ENCODE measurements at places on chromosomes 5 and 9. TPM values are rescaled to one million over a fixed set of nuclear protein-coding genes. Genes with fewer than 3 reads are reported as not detected.

Gene VCAN
- total RNA-seq = 16.9 TPM

DNA sequence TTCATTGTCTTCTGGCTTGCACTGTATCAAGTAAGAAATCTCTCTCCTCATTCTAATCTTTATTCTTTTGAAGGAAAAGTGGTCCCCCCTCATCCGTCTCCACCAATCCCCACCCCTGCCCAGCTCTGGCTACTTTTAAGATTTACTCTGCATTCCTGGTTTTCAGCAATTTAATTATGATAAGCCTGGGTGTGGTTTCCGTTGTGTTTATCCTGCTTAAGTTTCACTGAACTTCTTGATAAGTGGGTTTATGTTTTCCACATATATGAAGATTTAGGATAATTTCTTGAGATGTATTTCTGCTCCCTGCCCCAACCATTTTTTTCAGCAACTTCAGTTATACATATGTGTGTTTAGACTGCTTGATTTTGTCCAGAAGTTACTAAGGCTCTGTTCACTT is 46.5 kb downstream of the PTBP3 start:
- DNase-seq = no peak

DNA sequence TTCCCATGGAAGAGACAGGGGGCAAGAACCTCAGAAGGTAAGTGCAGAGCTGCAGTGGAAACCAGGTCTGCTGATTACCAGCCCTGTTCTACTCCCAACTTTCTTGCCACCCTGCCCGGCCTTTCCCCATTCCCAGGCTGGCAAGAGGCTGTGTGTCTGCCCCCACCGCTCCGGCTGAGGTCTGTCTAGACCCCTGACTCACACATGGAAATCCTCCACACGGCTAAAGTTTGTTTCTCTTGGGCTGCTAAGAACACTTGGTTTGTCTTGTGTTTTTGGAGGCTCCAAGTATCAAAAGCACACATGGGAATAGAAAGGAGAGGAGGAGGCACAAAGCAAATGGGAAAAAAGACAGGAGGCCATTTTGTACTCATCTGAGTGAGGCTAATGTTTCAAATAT is 168.3 kb downstream of the GABBR2 start:
- no peak for DNase-seq

- DNase-seq = no peak
These were observed 4.7 kb downstream of the DNAI1 start for GRCh38 chr9:34463098-34463900.

DNA sequence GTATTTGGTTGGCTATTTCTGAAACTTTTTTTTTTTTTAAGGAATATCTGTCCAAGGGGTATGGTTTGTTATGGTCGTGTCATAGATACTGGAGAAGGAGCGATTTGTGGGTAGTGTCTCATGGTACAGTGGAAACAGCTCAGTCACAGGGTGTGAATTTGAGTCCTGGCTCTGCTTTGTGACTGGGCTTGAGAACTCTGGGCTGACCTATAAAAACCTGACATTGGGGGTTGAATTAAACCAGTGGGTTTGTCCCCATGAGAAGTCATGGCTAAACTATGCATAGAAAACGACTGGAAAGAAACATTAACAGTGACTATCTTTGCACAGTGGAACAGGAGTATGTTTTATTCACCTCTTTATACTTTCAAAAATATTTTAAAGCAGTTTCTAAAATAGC is 54.7 kb downstream of the MACROH2A1 start:
- DNase-seq = no peak

DNA sequence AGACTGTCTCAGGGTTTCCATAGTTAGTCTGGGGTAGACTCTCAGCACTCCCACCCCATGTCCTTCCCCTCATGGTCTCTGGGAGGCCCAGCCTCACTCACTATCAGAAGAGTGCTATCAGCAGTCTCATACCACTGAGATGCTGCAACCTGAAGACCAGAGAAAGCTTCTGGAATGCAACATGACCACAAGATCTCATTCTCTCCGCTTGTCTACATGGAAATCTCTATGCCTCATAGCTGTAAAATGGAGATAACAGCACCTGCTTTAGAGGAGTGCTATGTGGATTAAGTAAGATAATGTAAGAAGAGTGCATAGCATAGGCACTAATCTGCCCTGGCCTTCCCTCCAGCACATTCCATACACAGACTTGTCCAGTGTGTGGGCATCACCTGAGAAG is 47.0 kb upstream of the ZNF169 start:
- DNase-seq = no peak

- DNase-seq = no peak
These were observed 286.4 kb downstream of the FANCC start for GRCh38 chr9:95030920-95031642.

DNA sequence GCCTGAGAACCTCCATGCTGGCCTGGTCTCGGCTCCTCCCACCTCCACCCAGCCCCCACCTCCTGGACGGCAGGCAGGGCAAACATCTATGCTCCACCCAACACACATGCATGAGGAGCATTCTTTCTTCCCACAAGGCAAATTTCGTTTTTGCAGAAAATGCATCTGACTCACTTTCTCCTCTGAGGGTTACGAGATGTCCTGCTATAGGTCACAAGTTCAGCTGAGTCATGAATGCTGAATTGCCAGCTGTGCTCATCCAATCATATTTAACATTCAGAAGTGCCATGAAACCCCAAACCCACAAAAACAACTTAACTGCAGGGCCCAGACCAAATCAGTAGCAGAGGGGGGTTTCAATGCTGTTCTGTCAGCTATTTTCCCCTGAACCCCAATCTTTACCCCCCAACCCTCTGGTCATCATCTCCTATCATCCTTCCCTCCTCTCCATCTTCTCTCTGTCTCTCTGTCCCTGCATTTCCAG is 39.0 kb upstream of the OSMR start:
- no peak for DNase-seq

Gene UNC5A
- 0.22 TPM for total RNA-seq

GRCh38 chr5:79578876-79579275 is 33.4 kb upstream of the TENT2 start:
- no peak for DNase-seq

Gene TMEM232
- 2.9 TPM for total RNA-seq

Gene LCP2
- 7.1 TPM for total RNA-seq

DNA sequence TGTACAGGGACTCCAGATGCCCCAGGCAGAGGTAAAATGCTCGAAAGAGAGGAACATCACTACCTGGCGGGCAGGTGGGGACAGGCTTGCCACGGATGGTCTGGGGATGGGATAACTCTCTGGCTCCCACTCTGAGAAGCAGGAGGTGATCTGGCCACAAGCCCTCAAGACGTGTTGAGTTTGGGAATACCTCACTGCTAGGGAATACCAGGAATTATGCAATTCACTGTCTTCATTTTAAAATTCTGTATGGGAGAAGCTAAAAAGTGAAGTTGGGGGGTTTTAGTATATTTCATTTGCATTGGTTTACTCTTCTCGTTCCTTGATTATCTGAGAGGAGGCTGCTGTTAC is 510.4 kb downstream of the CCDC171 start:
- no peak for DNase-seq

DNA sequence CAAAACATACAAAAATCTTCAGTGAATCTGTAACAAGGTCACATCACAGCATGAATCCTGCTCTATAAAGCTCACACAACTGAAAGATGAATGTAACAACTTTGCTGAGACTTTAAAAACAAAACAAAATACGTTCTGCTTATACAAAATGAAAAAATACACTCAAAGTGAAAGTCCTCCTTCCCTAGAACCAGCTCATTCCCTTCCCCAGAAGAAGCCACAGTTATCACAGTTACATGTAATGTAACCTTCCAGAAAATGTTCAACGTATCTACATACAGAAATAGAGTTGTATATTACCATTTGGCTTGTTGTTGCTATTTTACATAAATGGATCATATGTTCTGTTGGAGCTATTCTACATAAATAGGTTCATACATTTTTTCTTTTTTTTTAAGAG is 2.6 kb downstream of the AUH start:
- DNase-seq = no peak

GRCh38 chr5:106648401-106648800 is 1022.3 kb downstream of the EFNA5 start:
- no peak for DNase-seq

Gene OGN
- total RNA-seq = 8.1 TPM

- DNase-seq = no peak
These were observed 399.3 kb upstream of the CDH9 start for GRCh38 chr5:27437594-27438200.

Gene ANKRD18A
- total RNA-seq = 1.4 TPM

- DNase-seq = no peak
These were observed 34.3 kb upstream of the SPATA31D4 start for GRCh38 chr9:81893929-81894328.

Gene SNCAIP
- total RNA-seq = 1.7 TPM

Gene IL9
- total RNA-seq = not detected

Gene PTCH1
- total RNA-seq = 10.4 TPM

Gene PCDHA5
- not detected for total RNA-seq

DNA sequence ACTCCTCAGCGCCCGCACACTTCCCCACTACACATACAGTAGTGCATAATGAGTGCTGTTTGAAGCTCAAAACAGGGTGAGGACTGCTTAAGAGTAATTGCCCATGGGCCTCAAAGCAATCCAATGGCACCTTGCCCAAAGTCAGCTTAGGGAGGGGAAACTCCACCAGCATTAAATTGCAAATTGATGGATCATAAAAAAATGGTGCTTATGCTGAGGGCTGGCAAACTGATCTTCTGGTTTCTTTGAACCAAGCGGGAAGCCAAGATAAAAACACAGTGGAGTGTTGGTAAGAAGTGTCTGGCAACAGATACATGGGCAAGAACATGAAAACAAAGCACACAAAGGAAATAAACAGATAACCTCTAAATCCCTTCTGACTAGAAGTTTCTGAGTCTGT is 28.0 kb downstream of the TLE1 start:
- DNase-seq = no peak

DNA sequence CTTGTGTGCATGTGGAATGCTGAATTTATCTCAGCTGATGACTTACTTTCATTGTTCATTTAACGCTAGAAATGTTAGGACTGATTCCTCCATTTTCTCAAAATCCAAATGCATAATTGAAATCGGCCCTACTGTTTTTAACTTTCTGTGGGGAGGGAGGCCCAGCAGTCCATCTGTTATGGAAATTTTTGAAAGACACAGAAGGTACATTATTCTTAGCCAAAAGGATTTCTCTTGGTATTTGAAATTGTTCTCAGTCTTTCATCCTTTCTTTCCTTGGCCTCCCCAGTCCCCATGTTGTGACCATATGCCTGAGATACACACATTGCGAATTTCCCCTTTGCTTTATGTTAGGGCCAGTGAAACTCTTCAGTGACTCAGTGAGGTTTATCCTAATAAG is 549.9 kb downstream of the IRX1 start:
- DNase-seq = no peak

DNA sequence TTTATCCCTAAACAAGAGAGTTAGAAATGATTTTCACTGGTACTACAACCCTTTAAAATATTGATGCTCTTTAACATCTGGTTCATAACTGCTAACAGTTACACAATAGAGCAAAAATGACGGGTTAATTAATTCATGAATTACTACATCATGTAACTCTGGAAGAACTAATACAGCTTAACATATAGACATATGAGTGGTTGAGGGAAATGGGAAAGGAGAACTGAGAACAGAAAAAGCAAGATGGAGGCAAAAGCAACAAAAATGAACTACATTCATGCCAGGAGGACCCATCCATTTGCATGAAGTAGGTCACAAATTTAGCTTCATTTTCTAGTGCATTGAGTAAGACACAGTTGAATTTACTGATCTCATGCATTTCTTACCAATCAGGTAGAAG is 61.8 kb downstream of the C9 start:
- no peak for DNase-seq

GRCh38 chr5:109563739-109564138 is 126.0 kb upstream of the MAN2A1 start:
- no peak for DNase-seq

- DNase-seq = no peak
These were observed 17.1 kb downstream of the SHB start for GRCh38 chr9:38051780-38052546.

Gene MAPK9
- 46.5 TPM for total RNA-seq

- DNase-seq = no peak
These were observed 6.3 kb upstream of the ENG start for GRCh38 chr9:127860779-127861178.
